ENCODE measurements at places on chromosomes 13 and 19. TPM values are rescaled to one million over a fixed set of nuclear protein-coding genes. Genes with fewer than 3 reads are reported as not detected.

Gene MCEMP1
- total RNA-seq: not detected

Gene PTH2
- total RNA-seq: not detected

- DNase-seq: no peak
Measured at GRCh38 chr13:81659984-81660383, 1319.1 kb upstream of the SPRY2 start.

GRCh38 chr13:91054902-91055301 is 292.6 kb upstream of the MIR17HG start:
- no peak for DNase-seq

Gene NKG7
- 3.4 TPM for total RNA-seq

Gene ZSWIM9
- 5.4 TPM for total RNA-seq

DNA sequence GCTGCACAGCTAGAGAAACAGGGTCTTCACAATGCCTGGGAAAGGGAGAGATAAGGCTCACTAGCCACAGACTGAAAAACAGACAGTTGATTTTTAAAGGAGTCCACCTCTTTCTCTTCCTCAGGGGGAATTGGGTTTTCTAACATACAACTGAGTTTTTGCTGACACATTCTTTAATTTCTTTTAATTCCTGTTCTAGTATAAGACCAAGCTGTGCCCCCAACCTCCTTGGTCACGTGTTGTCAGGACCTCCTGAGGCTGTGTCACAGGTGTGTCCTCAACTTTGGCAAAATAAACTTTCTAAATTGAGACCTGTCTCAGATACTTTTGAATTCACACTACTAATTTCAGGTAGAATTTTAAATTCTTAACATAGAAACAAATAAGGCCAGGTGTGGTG is 12.1 kb upstream of the ZNF492 start:
- no peak for DNase-seq

DNA sequence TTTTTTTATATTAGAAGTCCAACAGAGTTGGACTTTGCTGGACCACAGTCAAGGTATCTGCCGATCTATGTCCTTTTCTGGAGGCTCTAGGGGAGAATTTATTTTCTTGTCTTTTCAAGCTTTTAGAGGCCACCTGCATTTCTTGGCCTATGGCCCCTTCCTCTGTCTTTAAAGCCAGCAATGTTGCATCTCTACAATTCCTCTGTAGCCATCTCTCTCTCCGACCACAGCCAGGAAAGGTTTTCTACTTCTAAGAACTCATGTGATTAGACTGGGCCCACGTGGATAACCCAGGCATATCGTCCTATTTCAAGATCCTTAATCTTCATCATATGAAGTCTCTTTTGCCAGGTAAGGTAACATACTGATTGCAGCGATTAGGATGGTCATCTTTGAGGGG is 43.5 kb upstream of the RGCC start:
- no peak for DNase-seq

DNA sequence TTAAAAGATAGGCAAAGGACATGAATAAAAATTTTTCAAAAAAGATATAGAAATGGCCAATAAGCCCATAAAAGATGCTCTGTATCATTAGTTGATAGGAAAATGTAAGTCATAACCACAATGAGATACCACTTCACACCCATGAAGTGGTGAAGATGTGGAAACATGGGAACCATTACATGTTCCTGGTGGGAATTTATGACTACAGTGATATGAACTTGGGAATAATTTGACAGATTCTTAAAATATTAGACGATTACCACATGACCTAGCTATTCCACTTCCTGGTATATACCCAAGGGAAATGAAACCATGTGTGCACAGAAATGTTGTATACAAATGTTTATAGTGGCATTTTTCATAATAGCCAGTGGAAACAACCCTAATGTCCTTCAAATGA is 232.2 kb downstream of the GGACT start:
- no peak for DNase-seq

- no peak for DNase-seq
Measured at GRCh38 chr13:41456768-41457588, at the start of gene RGCC. TSS of gene RGCC (plus strand) at chr13:41457550. CDS start at chr13:41457708, 158 bp downstream.

Gene GSK3A
- total RNA-seq: 21.1 TPM

Gene RPS15
- 3,906 TPM for total RNA-seq

DNA sequence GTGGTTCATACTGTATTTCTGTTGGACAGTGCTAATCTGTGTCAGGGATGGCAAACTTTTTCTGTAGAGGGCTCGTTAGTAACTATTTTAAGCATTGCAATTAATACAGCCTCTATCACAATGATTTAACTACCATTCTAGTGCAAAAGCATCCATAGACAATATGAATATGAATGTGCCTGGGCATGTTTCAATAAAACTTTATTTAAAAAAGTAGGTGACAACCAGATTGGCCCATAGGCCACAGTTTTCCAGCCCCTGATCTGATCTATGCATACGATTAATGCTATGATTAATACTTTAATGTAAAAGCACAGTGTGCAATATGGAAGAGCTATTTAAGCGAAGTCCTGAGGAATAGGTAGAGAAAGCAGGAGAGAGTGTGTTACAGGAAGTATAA is 29.6 kb downstream of the ADGRE1 start:
- DNase-seq: no peak

GRCh38 chr19:948842-949496 is 23.1 kb downstream of the ARID3A start:
- no peak for DNase-seq

GRCh38 chr19:55940306-55940705 is 7.3 kb upstream of the NLRP8 start:
- peak; percentile 11 for DNase-seq

Gene NOSIP
- 72.2 TPM for total RNA-seq

GRCh38 chr19:29193155-29193554 is 19.8 kb downstream of the UQCRFS1 start:
- no peak for DNase-seq

DNA sequence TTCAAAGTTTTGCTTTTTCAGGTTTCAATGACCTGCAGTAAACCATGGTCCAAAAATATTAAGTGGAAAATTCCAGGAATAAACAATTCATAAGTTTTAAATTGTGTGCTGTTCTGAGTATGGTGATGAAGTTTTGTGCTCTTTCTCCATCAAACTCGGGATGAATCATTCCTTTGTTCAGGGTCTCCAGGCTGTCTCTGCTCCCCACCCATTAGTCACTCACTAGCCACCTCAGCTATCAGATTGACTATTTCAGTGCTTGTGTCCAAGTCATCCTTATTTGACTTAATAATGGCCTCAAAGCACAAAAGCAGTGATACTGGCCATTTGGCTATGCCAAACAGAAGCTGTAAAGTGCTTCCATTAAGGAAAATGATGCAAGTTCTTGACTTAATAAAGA is 1140.4 kb downstream of the EFNB2 start:
- DNase-seq: no peak

Gene APOC1
- 14.5 TPM for total RNA-seq

DNA sequence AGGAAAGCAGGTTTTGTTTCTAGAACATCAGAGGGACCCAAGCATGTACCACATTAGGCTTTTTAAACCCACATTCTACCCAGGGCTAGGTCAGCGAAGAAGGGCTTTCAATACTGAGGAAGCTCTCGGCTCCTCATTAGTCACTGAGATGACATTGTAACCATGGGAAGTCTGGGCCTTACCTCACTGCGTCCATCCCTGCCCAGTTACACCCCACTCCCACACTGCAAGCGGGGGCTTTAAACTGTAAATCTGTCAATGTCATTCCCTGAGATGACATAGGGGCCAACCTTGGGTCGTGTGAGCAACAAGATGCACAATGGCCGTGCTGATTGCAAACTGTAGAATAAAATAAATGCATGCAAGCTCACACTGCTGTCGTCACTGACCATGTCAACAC is 21.7 kb upstream of the TFDP1 start:
- peak; percentile 56 for DNase-seq

Gene PSMD8
- 169 TPM for total RNA-seq

Data from vagina (tissue), 2 donors.